NCI-H2107 (cell line): ENCODE measurements at places on chromosomes 12 and 14.

DNA sequence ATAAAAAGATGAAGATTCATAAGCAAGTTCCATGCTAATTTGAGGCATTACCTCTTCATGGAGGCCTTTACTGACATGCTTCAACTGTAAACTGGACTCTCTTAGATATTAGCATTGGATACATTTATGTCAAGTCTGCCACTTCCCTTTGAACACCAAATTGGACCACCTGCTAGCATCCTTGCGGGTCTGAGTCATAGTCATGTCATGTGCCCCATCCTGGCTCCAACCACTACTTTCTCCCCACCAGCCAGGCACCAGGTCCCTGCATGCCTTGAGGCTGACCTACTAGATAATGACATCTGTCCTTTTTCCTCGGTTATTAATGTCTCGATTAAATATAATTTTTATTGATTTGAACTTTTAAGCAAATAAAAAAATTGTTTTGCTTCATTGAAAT lies 32.9 kb upstream of the EEA1 start:
- DNase-seq, result no peak

DNA sequence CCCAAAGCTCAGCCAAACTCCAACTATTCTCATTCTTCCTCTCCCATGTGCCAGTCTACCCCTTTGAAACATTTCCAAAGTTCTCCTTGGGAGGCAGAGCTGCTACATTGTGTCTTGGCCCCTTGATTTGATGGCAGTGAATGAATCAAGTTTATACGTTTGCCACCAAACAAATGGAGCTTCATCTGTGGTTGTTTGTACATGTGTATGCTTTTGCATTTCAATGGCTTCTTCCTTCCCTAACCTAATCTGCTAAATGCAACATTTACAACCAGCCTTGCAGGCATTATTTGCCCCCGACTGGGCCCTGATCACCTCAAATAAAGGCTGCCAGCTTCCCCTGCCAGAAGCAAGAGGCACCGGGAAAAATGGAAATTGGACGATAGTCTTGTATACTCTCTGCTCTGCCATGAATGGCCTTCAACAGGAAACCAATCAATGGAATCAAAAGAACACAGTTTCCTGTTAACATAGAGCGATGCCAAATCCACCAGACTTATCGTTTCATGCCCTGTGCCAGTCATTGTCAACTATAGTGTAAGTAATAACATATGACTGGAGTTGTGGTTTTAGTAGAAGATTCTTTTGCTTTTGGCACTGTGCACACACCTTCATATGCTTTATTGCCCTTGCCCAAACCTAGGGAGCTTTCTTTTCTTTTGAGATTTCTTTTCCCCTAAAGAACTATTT lies 97.8 kb downstream of the TMEM30B start:
- no peak for DNase-seq

DNA sequence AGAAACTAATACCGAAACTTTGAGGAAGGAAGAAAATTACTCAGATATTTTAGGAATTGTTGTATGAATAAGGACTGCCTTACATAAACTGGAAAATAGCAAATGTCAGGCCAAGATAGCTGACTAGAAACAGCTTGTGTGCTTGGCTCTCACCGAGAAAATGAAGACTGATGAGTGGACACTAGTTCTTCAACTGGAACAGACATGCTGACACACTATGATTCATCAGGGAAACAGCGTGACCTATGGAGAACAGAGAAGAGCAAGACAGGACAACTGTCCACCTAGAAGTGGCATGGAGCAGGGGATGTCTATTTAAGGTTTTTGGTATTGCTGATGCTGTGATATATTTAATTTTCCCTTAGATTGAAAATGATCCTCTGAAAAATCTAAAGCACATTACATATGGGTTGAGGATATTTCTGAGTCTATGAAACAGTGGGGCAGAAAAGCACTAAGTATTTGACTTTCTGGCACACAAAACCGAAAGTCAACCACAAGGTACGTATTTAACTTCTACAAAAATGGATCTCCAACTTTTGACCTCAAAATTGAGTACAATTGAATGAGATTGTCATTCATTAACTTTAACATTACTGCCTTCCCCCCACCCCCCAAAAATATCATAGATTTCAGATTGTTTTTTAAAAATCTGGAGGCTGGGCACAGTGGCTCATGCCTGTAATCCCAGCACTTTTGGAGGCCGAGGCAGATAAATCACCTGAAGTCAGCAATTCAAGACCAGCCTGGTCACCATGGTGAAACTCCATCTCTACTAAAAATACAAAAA lies 863.2 kb downstream of the LRFN5 start:
- DNase-seq, result no peak

GRCh38 chr12:10366875-10367274 lies 23.0 kb downstream of the KLRK1 start:
- DNase-seq, result no peak

DNA sequence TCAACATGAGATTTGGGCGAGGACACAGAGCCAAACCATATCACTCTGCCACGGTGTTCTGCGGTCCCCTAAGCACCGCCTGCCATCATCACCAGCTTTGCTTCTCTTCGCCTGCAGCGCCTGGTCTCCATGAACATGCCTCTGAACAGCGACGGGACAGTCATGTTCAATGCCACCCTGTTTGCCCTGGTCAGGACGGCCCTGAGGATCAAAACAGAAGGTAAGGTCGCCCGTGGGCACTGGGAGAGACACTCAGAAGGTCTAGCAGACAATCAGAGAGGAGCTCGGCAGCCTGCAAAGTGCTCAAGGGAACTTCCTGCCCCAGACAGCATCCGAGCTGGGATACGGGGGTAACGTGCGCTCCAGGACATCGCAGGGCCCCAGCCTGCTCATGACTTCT lies 126.0 kb upstream of the FKBP4 start:
- no peak for DNase-seq

DNA sequence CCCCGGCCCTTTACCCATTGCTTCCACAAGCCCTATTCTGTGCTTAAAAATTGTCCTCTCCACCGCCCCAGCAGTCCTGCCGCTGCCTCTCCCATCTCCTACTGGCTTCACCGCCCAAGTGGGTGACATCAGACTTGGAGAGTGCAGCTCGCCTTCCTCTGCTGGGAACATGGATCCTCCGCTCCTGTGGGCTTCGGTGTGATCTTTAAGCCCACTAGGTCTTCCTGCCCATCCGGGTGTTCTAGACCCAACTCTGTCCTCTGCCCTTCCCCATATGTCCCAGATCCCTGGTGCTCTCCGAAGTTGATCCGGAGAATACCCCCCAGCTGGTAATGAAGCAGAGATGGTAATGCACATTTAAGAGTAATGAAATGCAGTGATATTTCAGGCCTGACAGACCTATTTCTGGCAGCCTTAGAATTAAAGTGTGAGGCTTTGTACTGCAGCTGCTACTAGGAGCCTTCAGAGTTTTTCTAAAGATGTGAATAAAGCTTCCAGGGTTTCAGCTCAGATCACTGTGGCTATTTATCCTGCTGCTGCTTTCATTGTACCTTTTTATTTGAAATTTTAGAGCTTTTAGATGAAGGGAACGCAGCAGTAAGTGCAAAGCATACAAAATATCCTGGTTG lies 22.9 kb upstream of the CTDSP2 start:
- DNase-seq, result peak; percentile 68

DNA sequence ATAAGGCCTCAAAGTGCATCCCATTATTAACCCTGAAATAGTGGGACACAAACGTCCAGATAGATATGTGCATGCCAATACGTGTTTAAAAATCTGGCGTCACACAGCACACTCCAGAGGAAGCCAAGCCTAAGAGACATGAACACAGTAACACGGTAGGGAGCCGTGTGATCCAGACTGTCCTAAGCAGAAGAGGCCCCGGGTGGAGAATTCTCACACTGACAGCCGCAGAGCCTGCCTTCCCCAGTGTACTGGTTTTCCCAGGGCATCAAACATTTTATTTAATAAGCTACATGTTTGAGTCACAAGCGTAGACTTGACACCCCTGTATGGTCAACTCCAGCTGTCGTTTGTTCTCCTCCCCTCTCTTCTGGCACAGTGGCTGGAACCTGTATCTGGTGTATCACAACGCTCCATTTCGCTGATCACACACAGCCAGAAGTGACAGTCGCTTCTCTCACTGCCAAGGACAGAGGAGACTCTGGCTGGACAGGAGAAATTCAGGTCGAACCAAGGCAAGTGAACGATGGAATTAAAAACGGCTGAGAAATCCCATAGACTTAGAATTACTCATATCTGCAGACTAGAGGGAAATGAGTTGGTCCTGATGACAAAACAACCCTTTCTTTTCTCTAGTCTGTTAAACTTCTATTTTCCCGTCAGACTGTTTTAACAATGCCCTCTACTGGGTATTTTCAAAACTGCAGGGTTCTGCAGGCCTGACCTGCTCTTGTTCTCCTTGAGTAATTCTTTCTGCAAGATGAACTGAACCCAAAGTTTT lies 359.9 kb downstream of the RGS6 start:
- no peak for DNase-seq

GRCh38 chr12:80325167-80325959 lies 118.7 kb upstream of the PTPRQ start:
- no peak for DNase-seq

DNA sequence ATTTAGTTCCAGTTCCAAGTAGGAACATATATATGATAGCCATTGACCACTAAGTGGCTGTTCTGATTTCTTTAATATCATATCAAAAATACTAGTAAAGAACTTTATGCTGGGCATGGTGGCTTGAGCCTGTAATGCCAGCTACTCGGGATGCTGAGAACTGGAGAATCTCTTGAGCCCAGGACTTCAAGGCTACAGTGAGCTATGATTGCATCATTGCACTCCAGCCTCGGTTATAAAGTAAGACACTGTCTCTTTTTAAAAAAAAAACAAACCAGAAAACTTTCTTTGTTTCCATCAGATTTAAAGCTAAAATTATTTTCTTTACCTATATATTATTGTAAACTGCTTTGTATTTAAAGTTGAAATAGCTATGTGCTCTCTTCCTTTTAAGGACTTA lies 127.0 kb downstream of the SCAF11 start:
- DNase-seq, result no peak

- DNase-seq, result no peak
These were observed 1.3 kb downstream of the RNASE6 start for GRCh38 chr14:20782280-20782890.

GRCh38 chr14:65840118-65840751 lies 427.7 kb downstream of the FUT8 start:
- DNase-seq, result peak; percentile 48

- no peak for DNase-seq
These were observed 27.2 kb upstream of the PTPRB start for GRCh38 chr12:70664465-70664881.

DNA sequence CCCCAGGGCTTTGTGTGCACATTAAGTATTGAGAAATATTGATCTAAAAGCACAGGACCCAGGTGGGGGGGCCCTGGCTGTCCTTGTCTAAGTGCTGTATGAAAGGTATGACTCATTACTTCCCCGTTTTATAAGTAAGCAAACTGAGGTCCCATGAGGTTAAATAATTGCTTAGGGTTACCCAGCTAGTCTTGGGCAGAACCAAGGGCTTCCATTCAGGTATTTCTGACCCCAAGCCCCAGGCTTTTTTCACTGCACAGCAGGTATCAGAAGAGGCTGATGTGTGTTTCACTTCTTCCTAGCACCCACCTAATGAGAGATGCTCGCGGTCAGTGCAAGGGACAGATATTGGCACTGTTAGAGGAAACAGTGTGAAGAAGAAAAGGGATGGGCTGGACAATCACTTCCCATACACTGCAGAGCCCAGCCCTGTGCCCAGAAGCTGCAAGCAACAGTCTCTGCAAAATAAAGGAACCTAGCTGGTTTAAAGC lies 4.7 kb upstream of the TC2N start:
- no peak for DNase-seq

DNA sequence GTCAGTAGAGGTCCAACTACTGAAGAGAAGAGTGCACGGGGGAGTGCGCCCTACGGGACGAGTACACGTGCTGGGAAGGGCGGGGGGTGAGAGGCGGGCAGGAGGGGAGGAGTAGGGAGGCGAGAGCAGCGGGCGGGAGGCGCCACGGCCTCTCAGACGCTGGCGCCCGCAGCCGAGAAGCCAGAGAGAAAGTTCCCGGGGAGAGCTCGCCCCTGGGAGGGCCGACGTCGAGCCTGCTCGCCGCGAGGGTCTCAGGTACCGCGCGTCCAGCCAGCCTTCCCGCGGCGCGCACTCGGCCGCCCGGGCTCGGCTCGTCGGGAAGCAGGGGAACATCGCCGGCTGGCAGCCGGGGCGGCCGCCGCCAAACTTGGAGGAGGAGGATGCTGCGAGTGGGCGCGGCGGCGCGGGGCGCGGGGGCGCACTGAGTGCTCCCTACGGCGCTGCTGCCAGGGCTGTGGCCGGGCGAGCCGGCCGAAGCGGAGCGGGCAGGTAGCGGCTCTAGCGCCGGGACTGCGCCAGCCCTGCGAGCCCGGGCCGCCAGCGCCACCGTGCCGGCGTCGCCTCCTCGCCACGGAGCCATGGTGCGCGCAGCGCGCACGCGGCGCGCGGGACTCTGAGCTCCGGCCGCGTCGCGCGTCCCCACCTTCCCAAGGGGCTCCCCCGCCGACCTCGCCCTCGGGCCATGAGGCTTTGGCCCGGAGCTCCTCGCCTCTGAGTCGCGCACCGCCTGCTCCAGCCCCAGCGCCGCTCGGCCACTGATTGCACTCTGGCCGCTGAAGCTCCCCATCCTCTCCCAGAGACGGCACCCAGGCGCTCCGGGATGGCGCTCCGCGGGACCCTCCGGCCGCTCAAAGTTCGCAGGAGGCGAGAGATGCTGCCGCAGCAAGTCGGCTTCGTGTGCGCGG lies at the start of gene SLC24A4:
Gene SLC24A4, plus strand, starts transcription at position 155 of the 905 bp plus-strand sequence. Its CDS starts 666 bp downstream, at position 821.
- DNase-seq, result no peak

GRCh38 chr12:10737249-10737648 lies 14.1 kb upstream of the YBX3 start:
- no peak for DNase-seq

DNA sequence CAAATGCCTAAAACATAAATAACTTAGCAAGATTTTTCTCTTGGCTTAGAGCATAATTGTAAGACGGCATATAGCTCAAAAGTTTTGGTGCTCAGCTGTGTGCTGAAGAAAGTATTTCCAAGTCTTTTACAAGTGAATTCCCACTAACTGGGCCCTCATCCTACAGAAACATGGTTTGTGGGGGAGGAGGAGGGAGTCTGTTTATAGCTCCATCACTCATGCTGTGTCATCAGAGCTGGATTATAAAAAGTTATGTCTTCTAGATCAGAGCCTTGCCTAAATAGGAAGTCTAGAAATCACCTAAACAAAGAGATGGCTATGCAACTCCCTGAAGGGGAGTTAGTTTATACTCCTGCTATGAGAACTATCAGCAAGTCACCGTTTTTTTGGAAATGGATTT lies 65.9 kb upstream of the OTOGL start:
- DNase-seq, result no peak

- no peak for DNase-seq
These were observed 144.2 kb downstream of the ESR2 start for GRCh38 chr14:64149921-64150320.

DNA sequence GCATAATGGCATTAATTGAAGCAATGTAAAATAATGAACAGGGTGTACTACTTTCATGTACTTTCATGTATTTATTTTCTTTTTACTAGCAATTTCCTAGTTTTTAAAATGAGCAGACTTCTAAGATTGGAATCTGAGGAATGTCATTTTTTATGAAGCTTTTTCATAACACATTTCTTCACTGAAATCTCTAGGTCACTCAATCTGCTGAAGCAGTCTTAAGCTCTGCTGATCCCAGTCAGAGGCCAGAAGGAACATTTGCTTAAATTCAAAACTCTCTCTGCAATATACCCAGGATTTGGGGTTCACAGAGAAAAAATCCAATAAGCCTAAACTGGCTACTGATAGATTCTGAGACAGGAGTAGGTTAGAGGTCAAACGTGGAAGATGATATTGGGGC lies 73.6 kb upstream of the CNTN1 start:
- no peak for DNase-seq

- no peak for DNase-seq
These were observed 3.3 kb upstream of the KRT18 start for GRCh38 chr12:52945389-52946232.

- no peak for DNase-seq
These were observed 72.2 kb upstream of the BCL11B start for GRCh38 chr14:99344051-99344758.
